Stimulated activated CD8-positive, alpha-beta memory T cell treated with anti-CD3 and anti-CD28 coated beads, Interleukin-15, amount 100 ng/mL, for 1 hour (primary cell): ENCODE measurements at places on chromosomes 13 and 19.

GRCh38 chr13:53343361-53343744, 314.7 kb downstream of the OLFM4 start:
- no peak for DNase-seq

- DNase-seq = no peak
Observed at GRCh38 chr13:95858286-95859075, 181.5 kb downstream of the DNAJC3 start.

GRCh38 chr19:588741-589692, 664 bp upstream of the HCN2 start:
- DNase-seq = no peak

GRCh38 chr19:5053661-5054060, 84.7 kb downstream of the KDM4B start:
- DNase-seq = no peak

DNA sequence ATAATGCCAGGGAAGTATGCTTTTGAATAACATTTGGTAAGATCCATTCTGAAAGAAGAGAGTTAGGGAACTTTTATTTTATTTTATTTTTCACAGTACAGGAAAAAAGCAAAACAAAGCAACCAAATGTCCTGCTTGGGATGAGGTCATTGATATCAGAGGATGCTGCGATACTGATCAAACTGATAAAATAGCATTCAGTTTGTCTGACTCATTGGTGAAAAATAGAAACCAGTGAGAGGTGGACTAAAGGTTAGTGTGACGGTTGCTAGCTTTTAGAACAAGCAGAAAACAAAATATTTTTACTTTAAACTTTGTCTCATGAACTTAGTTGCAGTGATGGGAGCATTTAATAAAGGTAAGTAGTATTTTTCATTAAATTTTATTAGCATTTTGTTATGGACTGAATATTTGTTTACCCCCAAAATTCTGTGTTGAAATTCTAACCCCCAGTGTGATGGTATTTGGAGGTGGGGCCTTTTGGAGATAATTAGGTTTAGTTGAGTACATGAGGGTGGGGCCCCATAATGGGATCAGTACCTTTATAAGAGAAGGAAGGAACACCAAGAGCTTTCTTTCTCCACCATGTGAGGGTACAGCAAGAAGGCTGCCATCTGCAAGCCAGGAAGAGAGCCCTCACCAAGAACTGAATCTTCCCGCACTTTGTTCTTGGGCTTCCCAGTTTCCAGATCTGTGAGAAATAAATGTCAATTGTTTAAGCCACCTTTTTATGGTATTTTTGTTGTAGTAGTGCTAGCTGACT, 37.3 kb downstream of the ITGBL1 start:
- no peak for DNase-seq

DNA sequence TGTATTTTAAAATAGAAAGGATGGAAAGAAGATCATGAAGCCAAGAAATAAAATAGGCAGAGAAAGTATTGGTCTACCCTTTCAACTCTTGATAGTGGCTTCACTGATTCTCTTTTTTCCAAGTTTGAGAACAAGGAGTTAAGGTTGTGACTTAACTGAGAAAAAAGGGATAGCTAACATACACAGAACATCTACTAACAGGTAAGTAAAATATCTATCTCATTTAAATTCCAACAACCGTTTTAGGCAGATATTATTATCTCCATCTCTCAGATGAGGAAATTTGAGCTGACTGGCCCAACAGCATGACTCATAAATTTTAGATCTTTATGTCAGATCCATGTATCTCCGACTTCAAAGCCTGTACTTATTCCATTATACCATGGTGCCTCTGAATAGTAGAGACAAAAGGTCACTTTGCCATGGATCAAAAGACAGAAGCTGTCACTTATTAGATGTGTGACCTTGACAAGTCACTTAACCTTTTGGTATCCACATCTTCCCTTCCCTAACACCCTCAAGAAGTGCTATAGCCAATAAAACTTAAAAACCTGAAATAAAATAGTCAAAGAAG, 152.1 kb downstream of the DACH1 start:
- no peak for DNase-seq

DNA sequence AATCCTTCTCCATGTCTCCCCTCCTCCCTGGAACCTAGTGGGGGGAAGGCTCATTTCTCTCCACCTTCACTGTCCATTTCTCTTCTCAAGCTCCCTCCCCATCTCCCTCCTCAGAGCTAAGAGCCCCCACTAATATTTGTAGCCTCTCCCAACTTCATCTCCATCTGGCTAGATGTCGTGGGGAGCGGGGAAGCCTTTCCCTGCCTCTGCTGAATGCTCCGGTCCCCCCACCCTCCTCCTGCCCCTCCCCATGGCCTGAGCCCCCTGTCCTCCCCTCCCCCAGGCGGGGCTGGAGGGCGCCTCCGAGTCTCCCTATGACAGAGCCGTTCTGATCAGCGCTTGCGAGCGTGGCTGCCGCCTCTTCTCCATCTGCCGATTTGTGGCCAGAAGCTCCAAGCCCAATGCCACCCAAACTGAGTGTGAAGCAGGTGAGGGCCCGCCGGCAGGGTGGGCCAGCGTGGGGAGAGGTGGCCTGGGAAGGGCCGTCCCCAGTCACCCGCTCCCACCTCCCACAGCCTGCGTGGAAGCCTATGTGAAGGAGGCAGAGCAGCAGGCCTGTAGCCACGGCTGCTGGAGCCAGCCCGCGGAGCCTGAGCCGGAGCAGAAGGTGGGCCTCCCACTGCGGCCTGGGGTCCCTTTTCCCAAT, 1.0 kb downstream of the TMEM59L start:
- DNase-seq = no peak

DNA sequence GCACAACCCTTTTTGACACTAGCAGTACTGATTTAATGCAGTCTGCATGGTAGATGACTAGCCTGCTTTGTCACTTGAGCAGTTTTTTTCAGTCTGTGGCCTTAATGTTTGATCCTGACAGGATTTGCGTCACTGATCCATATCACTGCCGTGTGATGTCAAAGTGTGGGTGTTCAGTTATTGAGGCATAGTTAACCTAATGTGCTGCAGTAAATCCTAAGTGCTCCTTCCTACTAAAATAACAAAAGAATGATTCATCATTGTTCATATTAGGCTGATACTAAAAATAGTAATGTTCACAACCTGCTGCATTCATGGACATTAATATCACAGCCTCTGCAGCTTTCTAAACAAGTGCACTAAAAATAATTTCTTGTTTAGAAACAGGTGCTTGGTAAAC, 121.9 kb upstream of the MLNR start:
- no peak for DNase-seq

- DNase-seq = no peak
Observed at GRCh38 chr19:29988351-29988750, 46.3 kb downstream of the URI1 start.

DNA sequence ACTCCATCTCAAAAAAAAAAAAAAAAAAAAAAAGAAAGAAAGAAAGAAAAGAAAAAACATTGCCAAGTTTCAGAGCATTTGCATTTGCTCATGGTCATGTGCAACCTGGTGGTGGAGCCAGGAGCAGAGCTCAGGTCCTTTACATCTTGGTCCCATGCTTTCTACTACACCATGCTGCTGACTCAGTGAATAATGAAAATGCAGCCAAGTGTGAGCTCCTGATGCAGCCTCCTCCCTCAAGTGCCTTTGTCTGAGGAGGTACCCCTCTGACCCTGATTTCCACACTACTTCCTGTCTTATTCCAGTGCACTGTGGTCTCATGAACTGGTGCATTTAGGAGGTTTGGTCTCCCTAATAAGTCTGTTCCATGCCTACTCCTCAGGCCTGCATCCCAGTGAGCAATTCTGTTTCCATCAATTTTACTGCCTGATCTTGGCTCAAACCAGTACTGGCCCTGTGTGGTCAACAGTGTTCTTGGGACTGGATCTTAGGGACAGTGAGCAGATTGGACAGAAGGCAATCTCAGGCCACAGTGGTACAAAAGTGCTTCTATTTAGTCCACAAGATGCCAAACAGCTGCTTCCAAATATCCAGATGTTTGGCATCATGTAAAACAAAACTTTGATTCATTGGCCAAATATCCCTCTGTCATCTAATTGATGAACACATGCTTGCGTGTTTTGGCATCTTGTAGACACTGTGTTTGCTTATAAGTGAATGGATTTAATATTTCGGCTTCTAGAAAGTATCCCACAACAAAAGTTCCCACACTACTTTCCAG, 28.8 kb upstream of the LRCH1 start:
- DNase-seq = no peak

DNA sequence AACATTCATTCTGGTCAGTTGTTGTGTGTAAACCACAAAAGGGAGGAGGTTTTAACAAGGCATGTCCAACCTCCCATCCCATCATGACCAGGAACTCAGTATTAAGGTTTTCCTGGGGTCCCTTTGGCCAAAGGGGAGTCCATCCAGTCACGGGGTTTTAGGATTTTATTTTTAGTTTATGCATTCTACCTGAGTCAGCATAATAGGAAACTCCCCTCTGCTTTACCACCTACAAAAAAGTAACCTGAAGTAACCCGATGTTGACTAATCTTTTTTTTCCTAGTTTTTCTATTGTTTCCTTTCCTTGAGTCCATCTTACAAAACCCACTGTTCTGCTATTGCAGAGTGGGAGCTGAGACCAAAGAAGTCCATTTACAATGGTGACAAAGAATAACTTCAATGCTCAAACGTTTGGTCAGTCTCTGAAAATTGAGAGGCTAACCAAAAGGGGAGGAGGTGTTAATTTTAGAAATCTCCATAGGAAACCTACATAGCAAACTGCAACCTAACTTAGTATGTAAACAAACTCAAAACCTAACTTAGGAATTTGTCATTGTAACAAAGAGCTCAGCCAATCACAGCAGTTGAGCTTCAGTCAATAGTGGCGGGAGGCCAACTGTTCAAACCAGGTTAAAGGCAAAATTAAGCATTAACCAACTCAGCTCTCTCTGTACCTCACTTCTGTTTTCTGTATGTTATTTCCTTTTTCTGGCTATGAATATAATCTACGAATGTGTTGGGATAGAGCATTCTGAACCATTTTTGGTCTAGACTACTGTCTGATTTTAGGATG, 1954.1 kb downstream of the PCDH9 start:
- DNase-seq = no peak

- no peak for DNase-seq
Observed at GRCh38 chr19:47023448-47023794, 3.8 kb downstream of the NPAS1 start.

DNA sequence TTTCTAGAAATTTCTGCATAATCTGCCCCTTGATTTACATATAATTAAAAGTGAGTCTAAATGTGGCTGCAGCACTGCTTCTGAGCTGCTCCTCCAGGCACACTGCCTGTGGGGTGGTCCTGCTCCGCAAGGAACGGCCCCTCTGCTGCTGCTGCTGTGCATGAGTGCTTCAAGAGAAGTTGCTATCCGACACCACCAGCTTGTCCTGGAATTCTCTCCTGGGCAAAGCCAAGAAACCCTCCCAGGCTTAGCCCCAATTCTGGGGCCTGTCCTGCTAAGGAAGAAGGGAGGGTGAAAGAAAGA, 7.5 kb upstream of the PDCD5 start:
- no peak for DNase-seq

- DNase-seq = no peak
Observed at GRCh38 chr13:99974939-99975561, 3.5 kb upstream of the ZIC5 start.

GRCh38 chr13:50243931-50244330, 228.7 kb downstream of the KCNRG start:
- no peak for DNase-seq
